Left hindlimb (tissue), 1 donor: ENCODE measurements at places on chromosomes 2 and 18.

DNA sequence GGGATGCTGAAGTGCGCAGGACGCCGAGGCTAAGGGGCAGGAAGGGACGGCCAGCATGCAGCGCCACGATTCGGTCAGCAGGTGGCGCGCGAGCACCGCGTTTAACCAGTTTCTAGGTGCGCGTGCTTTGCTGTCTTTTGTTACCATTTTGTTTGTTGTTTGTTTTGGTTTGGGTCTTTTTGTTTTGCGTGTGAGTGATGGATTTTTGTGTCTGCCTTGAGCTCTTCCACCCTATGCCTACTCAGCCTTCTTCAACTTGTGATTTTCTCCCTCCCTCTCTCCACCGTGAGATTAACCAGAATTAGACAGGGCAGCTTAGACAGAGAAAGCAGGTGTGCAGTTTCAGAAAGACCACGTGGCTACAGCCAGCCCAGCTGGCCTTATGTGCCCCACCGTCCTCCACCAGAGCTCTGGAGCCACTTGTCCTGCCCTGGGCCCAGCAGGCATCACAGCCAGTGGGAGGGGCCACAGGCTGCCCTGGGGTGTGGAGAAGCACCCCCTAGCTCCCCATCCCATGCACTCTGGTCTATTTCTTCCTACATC lies 180.2 kb downstream of the RNF144A start:
- DNase-seq = peak; percentile 70

GRCh38 chr2:231356466-231356844 lies 39.1 kb upstream of the B3GNT7 start:
- DNase-seq = no peak

GRCh38 chr2:126889071-126889470 lies 9.6 kb upstream of the TEX51 start:
- no peak for DNase-seq

GRCh38 chr2:119004602-119005001 lies 62.6 kb downstream of the MARCO start:
- no peak for DNase-seq

GRCh38 chr18:47204908-47205522 lies 28.9 kb upstream of the IER3IP1 start:
- DNase-seq = no peak

DNA sequence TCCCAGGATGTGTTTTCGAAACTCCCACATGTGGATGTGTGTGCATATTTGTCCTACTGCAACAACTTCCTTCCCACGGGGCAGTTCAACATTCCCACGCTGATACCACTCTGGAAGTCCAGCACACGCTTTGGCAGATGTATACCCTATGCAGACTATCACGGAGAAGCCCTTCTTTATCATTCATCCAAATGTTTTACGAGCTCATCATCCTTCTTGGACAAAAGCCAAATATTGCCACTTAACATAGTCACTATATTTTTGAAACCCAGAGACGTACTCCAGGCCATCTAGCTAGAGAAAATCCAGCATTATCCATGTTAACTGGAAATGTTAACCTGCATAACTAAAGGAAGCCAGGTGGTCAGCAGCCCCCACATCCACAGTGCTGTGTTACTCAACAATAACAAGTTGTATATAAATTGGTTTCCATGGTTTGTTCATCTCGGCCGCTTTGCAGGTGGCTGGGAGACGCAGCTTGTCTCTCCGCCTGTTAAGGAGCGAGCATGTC lies 131.5 kb downstream of the ZNF532 start:
- DNase-seq = peak; percentile 59

GRCh38 chr2:207290833-207291624 lies 125.3 kb upstream of the KLF7 start:
- DNase-seq = no peak
